Activated CD8-positive, alpha-beta memory T cell treated with anti-CD3 and anti-CD28 coated beads for 1 hour (primary cell): ENCODE measurements at places on chromosomes 4 and X.

DNA sequence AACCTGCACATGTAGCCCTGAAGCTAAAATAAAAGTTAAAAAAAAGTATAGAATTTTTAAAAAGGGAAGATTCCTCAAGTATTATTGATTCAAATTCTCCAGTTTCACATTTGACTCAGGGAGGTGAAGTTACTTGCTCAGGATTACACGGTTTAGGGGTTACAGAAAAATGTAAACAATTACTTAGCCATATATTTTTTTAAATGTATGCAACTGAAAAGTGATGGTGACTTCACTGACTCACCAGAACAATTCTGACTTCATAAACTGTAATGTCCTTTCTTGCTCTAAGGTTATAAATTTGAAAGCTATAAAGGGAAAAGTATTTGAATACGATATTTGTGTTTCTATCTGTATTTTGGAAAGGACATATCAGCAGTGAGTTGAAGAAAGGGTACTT, 371.2 kb downstream of the SPRY1 start:
- DNase-seq = no peak

- DNase-seq = no peak
These were observed 29.5 kb upstream of the PLP1 start for GRCh38 chrX:103747163-103747562.

DNA sequence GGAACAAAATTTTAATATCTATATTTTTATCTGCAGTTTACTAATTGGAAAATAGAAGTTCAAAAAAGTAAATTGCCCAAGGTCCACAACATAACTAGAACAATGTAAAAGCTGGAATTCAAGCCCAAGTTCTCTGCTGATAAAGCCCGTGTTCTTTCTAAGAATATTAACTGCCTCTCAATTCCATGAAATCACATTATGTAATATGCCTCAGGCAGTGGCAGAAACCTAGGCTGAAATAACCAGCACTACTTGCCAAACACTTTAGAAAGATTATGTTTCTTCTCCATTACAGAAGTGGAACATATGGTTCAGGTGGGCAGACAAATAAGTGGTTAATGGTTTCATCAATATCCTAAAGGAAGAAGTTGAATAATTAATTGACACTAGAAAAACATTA, 56.7 kb upstream of the ADGRL3 start:
- DNase-seq = no peak

GRCh38 chrX:446245-446644, 59.5 kb upstream of the PPP2R3B start:
- no peak for DNase-seq

GRCh38 chr4:163245044-163245728, 78.5 kb upstream of the NAF1 start:
- no peak for DNase-seq

DNA sequence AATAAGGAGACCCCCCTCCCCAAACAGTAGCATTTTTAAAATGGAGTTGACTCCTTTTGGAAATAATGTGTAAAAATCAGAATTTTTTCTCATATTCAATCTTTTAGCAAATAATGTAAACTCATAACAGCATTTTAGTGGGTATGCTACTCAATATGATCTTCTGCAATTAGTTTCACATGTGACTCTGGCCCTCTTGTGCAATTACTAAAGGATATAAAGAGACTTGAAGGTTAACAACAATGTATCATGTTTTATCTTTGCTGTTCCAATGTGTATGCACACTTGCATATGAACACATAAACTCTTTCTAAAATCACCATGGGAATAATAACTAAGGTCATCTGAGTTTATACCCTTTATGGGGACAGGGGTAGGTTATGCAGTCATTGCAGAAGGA, 39.9 kb upstream of the RXFP1 start:
- no peak for DNase-seq

DNA sequence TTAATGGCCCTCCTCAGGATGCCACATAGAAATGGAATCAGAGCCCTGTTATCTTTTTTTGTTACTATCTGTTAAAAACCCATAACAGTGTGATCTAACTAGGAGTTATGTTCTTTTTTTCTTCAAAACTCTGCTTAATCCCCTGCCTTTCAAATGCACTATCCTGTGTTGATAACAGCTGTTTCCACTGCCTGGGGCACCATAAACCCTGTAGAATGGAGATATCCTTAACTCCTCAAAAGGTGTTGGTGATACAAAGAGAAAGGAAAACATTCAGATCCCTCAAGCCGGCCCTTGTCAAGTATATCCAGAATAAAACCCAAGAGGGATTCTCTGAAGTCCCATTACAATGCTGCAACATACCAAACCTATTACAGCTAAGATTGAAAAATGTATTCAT, 108.6 kb downstream of the ACTRT1 start:
- DNase-seq = no peak

GRCh38 chr4:73612032-73612431, 8.2 kb downstream of the RASSF6 start:
- DNase-seq = no peak

- no peak for DNase-seq
These were observed 604.9 kb upstream of the ZFP42 start for GRCh38 chr4:187390646-187391045.

DNA sequence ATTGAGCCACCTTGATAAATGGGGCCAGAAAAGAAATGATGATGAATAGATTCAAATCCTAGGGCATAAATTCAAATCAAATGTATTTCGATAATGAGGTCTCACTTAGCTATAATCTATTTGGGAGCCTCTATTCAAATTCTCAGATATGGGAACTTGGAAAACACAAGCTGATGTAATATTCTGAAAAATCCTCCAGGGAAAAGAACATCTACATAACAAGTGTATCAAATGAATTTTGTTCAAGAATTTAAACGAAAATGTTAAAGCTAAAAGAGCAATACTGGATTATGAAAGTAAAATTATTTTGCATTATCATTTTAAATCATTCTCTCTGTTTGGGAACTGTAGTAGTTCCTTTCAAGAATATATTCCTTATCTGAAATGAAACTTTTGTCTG, 38.9 kb upstream of the RAP1GDS1 start:
- no peak for DNase-seq

DNA sequence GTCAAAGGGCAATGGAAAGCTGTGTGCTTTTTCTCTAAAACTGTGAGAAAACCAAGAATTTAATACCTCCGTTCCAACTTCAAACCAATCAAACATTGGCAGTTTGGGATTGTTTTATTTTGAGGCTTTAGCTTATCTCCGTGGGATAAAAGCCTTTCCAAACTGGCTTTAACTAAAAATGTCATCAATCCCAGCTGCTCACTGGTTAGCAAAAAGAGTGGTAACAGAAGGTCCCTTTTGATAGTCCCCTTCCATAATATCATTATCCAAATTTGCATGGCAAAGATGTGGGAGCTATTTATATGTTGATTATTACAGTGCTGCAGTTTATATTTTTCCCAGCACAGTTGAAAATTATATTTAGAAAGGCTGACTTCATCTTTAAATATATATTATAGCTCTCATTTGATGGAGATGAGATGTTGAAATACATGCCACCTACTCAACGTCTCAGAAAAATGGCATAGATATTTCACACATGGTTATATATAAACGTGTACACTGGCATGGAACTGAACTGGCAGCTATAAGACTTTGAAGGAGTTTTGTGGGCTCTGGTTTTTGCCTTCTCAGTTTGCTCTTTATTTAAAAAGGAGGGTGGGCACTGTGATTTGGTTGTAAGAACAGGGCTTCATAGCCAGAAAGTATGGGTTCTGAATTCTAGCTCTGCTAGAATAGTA, 707.1 kb upstream of the SLIT2 start:
- no peak for DNase-seq

GRCh38 chrX:39936886-39937770, 160.6 kb downstream of the BCOR start:
- no peak for DNase-seq

- no peak for DNase-seq
These were observed 512.2 kb downstream of the PDHA2 start for GRCh38 chr4:96352051-96352517.

DNA sequence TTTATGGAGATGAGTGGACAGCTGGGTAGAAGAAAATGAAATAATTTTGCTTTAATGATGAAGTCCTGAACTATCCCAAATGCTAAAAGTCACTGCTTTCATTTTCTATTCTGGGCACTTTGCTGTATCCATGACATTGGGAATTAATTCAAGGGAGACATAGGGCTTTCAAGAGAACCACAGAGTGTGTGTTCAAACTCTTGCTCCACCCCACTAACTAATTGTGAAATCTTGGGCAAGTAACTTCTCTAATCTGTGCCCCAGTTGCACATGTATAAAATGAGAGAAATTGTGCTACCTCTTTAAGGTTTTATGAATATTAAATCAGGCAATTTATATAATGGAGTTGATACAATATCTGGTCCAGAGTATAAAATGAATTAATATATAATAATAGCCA, 1422.0 kb downstream of the ADGRL3 start:
- DNase-seq = no peak

GRCh38 chr4:849478-850175, 23.7 kb upstream of the CPLX1 start:
- DNase-seq = no peak
